NCI-H2171 treated with DMSO at 0.1 percent for 48 hours (cell line): ENCODE measurements at places on chromosomes 2 and 18.

DNA sequence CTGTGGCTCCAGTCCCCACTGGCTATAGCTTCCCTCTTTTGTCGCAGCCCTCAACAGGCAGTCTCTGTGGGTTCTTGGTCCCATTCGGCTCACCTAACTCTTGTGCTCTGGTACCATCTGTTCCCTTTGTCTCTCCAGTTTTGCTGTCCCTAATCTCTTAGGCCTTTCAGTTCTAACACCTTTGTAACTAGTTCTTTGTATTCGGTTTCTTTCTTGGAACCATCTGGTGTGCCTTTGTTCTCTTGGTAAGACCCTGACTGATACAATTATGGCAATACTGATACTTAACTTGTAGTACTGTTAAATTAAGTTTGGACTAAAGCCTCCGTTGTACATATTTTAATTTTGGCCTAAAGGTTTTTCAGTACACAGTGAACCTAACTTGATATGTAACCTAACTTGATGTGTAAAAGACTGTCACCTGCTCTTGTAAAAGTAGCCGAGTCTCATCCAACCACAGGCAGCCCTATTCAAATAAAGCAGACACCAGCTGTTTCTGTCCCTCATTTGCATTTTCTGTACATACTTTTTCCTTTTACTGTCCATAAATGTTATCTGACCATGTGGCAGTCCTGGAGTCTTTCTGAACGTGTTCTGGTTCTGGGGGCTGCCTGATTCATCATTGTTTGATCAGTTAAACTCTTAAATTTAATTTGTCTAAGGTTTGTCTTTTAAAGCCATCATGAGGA, 4.8 kb upstream of the MRPL44 start:
- DNase-seq, result peak; percentile 82

- DNase-seq, result no peak
These were observed 9.8 kb downstream of the RIOK3 start for GRCh38 chr18:23462876-23463275.

GRCh38 chr18:55489034-55489986, 98.7 kb downstream of the TCF4 start:
- DNase-seq, result peak; percentile 38

GRCh38 chr2:33354981-33355380, 121.5 kb upstream of the RASGRP3 start:
- no peak for DNase-seq

DNA sequence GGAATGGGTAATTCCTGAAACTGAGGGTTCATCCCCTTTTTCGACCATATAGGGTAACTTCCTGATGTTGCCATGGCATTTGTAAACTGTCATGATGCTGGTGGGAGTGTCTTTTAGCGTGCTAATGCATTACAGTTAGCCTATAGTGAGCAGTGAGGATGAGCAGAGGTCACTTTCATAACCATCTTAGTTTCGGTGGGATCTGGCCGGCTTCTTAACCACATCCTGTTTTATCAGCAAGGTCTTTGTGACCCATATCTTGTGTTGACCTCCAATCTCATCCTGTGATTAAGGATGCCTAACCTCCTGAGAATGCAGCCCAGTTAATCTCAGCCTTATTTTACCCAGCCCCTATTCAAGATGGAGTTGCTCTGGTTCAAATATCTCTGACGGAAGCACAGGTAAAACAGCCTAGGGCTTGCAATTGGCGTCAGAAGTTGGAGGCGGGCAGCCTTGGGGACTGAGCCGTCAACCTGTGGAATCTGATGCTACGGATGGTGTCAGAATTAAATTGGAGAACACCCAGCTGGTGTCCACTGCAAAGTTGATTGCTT, 19.5 kb downstream of the RALBP1 start:
- no peak for DNase-seq

DNA sequence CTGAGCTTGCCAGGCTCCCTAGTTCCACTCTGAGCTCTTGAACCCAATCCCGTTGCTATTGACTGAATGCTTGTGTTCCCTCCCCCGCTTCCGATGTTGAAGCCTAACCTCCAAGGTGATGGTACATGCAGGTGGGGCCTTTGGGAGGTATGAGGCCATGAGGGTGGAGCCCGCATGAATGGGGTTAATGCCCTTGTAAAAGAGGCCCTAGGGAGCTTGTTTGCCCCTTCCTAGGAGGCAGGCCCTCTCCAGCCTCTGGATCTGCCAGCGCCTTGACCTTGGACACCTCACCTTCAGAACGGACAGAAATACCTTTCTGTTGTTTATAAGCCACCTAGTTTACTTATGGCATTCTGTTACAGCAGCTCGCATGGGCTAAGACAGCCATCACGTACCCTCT, 71.6 kb downstream of the TFCP2L1 start:
- DNase-seq, result no peak

GRCh38 chr2:128450211-128451024, 131.8 kb upstream of the HS6ST1 start:
- no peak for DNase-seq

- DNase-seq, result no peak
These were observed 4.1 kb downstream of the FEV start for GRCh38 chr2:218980735-218981389.

- no peak for DNase-seq
These were observed 48.9 kb upstream of the PXDN start for GRCh38 chr2:1793001-1793867.

DNA sequence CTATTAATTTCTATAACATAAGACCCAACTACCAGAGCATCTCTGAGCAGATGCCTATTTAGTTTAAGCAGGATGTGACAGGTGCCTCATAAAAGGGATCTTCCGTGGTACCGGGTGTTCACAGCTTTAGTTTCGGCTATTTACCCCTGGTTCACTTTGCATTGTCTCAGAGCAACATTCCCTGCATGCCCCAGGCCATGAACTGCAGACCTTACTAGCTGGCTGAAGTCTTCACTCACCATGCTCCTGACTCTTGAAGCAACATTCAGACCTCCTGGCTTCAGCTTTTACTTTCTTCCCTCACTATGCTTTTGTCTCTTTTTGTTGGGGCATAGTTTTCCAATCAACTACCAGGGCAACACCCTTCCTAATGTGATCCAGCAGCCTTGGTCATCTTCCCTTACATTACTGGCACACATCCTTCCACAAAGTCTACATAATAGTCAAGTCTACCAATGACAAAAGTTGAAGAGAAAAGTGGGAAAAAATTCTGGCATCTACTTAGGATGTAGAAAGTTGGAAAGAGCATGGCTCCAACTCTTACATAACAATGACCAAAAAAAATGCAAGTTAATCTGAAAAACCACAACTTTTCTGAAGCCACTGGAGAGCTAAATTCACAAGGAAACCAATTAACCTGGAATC, 99.2 kb downstream of the SESTD1 start:
- DNase-seq, result no peak

DNA sequence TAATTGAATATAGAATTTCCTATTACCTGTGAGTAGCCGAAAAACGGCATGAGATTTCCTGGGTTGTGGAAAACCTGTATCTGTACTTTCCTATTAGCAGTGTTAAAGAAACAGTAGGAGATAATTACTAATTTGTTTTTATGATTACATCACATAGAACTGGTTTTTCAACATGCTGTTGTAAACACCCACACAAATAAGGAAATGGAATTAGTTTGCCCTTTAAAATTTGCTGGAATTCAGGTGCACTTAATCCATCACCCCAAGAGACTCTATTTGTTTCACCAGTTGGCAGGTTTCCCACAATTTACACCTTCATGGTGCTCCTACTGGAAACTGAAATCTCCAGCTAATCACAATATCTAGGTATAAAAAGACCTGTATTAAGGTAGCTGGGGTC, 274.1 kb upstream of the SLC8A1 start:
- no peak for DNase-seq

GRCh38 chr2:238344517-238344916, 24.2 kb downstream of the TRAF3IP1 start:
- DNase-seq, result no peak

DNA sequence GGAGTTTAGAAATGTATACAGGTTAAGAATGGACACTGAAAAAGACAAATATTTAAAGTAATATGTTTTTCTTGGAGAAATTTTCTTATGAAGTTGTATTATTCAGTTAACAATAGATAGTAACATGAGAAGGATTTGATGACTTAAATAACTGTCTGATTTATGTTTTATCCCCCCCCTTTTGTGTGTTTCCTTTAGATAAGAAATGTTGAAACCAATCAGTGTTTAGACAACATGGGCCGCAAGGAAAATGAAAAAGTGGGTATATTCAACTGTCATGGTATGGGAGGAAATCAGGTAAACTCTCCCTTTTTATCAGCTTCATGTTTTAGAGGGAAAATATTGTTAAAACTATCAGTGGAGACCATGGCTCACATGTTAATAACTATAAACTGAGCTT, 289.7 kb upstream of the KCNJ3 start:
- DNase-seq, result no peak

- DNase-seq, result no peak
These were observed 14.3 kb downstream of the HTR2B start for GRCh38 chr2:231110551-231110950.

GRCh38 chr2:182018218-182018617, 32.6 kb downstream of the PPP1R1C start:
- DNase-seq, result no peak

GRCh38 chr18:36643061-36643460, 185.7 kb downstream of the TPGS2 start:
- no peak for DNase-seq

DNA sequence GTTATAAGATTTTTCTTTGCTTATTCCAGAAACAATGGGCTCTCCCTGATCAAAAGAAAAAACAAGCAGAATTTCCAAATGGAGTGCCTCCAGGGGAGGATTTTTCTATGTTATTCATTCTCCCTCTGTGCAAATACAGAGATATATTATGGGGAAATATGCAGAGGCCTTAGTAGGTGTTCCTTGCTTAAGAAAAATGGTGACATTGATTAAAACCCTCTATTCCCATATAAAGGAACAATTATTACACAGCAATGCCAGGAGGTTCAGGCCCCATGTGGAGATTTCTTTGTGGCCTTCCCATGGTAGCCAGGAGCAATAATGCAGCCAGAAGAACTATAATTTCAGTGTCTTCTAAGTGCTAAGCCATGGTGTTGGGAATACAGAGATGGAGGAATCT, 255.9 kb upstream of the CXCR4 start:
- DNase-seq, result no peak

DNA sequence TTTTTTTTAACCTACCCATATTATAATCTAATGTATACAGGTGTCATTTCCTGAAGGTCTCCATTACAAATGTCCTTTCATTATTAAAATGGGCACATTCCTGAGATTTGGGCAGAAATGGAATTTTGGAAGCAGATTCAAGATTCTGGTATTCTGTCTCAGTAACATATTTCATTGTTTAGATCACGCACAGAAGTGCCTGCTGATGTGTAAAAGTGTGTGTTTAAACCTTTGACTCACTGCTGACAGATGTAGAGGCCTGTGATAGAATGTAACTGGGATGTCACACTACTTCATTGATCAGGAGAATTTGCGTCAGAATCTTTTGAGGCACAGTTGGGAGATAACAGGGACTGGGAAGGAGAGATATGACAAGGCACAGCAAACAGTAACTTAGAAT, 276.8 kb upstream of the EPAS1 start:
- DNase-seq, result no peak

- no peak for DNase-seq
These were observed 3.0 kb downstream of the CYB5A start for GRCh38 chr18:74288730-74289129.

DNA sequence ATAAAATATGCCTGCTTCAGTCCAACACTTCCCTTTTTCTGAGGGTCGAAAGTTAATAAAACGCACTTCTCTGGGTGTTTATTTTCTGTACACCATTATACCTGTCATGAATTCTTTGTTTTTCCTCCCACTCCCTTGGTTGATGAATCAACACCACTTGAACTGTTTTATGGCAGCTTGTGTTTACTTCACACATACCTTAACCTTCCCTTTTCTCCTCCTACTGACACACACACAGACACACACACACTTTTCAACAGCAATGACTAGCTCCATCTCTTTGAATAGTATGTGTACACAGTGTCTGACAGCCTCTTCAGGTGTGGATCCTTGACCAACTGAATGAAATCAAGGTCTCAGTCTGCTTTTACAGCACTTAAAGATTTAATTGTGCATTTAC, 91.3 kb downstream of the SATB2 start:
- DNase-seq, result no peak
